ENCODE measurements at places on chromosomes 12 and 14.

- peak; percentile 59 for DNase-seq
Observed at GRCh38 chr14:68027276-68027675, 207.7 kb downstream of the RAD51B start.

DNA sequence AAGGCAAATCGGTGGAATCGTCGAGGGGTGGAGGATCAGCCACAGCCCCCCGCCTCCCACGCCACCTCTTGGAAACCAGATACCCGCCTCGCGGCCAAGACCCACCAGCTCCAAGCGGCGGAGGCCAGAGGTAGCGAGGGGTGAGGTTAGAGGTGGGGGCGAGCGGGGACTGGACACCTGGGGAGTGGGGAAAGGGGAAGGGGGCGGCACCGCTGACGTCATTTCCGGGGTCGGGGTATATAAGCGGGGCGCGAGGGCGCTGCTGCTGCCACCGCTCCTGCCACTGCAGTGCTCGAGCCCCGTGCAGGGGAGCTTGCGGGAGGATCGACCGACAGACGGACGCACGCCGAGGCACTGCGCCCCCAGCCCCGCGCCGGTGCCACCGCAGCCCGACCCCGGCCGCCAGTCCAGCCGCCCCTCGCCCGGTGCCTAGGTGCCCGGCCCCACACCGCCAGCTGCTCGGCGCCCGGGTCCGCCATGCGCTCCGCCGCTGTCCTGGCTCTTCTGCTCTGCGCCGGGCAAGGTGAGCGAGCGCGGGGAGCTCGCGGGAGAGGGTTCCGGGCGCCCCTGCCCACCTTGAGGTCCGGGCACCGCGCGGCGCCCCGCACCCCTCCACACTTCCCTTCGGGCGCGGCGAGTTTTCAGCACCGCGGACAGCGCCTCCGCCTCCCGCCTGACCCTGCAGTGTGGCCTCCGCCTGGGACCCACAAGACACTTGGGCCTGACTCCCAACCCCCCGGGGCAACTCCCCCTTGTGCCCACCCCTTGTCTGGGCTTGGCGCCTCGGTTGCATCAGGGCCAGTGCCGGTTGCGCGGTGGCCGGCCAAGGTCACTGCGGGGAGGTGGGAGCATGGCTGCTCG, at the start of gene CHGA:
CHGA (plus strand) TSS at position 268 of the 861 bp plus-strand sequence; CDS start at position 478, 210 bp downstream.
- DNase-seq, result no peak

DNA sequence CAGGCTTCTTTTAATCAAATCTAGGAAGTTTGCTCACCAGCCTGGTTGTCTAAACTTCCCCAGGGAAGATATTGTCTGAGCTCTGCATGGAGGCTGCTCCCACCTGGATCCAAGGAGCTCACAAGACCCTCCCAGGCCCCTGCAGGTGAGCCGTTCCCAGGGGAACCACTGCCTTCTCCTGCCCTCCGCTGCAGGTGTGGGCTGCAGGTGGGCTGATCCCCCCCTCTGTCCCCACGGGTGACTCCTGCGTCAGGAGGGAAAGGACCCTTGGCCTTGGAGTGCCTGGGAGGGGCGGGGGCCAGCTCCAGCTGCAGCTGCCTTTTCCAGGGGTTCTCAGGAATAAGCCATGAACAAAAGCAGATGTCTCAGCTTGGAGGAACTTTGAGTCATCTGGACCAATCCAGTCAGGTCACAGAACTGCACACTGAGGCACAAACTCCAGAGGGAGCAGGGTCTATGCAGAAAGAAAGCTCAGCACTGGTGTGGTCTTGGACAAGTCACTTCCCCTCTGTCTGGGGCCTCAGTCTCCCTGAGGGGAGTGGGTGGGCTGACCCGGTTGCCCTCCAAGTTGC, 246.6 kb upstream of the RTL1 start:
- DNase-seq, result no peak

DNA sequence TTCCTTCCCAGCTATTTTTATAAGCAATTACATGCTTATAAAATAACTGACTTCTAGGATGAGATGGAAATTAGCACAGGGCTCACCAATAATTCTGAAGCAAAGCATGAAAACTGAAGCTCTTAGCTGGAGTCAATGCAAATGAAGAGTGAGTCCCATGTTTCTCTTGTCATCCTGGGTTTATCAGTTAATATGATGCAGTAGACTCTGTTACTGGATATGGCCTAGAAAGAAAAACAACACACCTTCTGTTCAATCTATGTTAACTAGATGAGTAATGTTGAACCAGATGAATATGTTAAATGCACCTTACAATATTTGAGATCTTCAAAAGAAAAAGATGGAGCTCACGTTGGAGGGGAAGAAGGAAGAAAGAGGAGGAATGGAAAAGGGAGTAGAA, 229.4 kb downstream of the DUSP6 start:
- no peak for DNase-seq

GRCh38 chr14:66495218-66496098, 9.3 kb downstream of the CCDC196 start:
- DNase-seq, result no peak

GRCh38 chr14:105013150-105013785, 7.6 kb downstream of the CDCA4 start:
- DNase-seq, result no peak

DNA sequence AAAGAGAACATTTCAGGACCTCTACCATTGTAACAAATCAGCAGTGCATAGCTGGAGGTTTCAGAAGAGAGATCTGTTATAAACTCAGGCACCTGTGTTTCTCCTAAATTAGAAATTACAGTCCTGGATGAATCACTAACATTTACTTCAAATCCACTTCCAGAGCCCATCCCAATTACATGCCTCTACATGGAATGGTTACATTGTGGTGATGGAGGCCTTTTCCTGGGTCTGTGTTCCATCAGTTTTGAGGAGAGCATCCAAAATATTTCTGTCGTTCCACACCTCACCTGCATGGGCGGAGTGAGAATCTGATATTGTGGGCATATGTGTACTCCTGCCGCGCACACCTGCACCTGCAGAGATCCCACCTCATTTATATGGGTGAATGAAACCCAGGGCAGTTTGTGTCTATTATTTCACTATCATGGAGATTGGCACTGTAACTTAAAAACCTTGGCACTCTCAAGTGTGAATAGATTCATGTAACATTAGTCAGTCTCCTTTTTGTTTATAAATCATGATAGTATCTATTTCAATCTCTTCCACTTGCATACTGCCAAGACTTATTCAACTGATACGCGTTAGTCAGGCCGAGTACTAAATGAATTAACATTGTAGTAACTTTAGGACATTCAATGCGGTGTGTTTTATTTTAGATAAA, 215.1 kb upstream of the FAR2 start:
- DNase-seq, result no peak

GRCh38 chr12:51012570-51013236, 13.5 kb downstream of the SLC11A2 start:
- no peak for DNase-seq

- no peak for DNase-seq
Observed at GRCh38 chr12:61694214-61694613, 566.0 kb upstream of the USP15 start.

DNA sequence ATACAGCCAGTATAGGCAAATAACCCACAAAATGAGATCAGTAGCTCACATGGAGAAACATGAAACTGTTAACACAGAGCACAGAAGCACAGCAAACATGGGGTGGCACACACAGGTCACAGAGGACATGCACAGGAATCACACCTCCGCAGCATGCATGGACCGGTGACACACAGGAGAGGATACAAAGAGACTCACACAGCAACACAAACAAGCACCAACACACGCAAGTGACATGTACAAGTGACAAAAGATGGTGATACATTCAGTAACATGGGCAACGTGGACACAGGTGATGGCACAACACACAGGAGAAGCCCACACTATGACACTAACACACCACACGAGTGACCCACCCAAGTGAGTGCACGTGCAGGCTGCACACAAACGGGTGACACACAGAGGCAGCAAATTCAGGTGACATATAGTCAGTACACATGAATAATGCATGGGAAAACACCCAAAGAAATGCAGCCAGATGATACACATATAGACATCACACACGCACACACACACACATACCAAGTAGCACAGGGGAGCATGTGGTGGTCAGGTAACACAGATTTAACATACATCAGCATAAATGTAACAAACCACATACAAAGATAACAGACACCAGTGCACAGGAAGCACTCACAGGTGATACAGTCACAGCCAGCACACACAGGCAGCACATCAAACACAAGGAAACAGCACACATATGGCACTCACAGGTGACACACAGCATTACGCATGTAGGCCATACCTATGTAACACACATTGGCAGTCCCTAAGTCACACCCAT, 216.0 kb upstream of the SFSWAP start:
- no peak for DNase-seq

GRCh38 chr14:100611811-100612480, 24.7 kb upstream of the BEGAIN start:
- no peak for DNase-seq

GRCh38 chr14:50212726-50213125, 18.7 kb downstream of the SOS2 start:
- DNase-seq, result no peak

- no peak for DNase-seq
Observed at GRCh38 chr12:88556213-88556774, 24.0 kb downstream of the KITLG start.

GRCh38 chr14:93100570-93100969, 15.2 kb downstream of the ITPK1 start:
- DNase-seq, result no peak

GRCh38 chr14:71319666-71320065, 412.4 kb downstream of the PCNX1 start:
- DNase-seq, result no peak

GRCh38 chr14:53541411-53541810, 388.3 kb upstream of the DDHD1 start:
- no peak for DNase-seq

- no peak for DNase-seq
Observed at GRCh38 chr12:8156416-8156815, 399 bp upstream of the ZNF705A start.

DNA sequence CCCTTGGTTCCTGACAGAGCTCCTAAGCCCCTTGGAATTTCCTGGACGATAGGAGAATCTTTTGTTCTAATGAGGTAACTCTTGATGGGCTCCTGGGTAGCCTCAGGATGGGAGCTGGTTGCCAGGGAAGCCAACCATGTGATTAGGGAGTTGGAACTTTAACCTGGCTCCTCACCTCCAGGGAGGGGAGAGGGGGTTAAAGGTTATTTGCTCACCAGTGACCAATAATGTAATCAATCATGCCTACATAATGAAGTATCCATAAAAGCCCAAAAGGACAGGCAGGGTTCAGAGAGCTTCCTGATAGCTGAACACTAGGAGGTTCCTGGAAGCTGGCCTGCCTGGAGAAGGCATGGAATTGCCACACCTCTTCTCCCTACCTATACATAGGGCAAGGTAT, 6.2 kb upstream of the CNOT2 start:
- DNase-seq, result no peak

GRCh38 chr12:2566161-2566560, 228.6 kb upstream of the FKBP4 start:
- DNase-seq, result no peak

DNA sequence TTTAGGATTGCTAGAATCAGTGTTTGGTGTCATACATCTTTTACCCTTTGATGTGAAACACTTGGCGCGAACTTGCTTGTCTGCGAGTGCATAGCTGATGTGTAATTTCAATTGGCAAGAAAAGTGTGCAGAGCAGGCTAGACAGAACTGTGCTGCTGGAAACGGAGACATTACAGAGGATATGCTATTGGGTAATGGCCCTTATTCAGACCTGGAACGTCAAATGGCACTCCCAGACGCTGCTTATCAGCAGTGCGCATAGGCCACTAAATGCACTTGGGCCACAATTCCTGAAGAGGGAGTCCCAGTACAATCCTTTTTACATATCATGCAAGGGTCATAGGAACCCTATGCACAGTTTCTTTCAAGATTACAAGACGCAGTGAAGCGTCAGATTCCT, 15.7 kb upstream of the SLC10A1 start:
- DNase-seq, result no peak

GRCh38 chr14:20652996-20653975, 11.8 kb upstream of the OR6S1 start:
- DNase-seq, result no peak

- no peak for DNase-seq
Observed at GRCh38 chr12:119302451-119303080, 32.0 kb upstream of the CCDC60 start.

GRCh38 chr12:55974308-55974730, 441 bp downstream of the RAB5B start:
- DNase-seq, result no peak

DNA sequence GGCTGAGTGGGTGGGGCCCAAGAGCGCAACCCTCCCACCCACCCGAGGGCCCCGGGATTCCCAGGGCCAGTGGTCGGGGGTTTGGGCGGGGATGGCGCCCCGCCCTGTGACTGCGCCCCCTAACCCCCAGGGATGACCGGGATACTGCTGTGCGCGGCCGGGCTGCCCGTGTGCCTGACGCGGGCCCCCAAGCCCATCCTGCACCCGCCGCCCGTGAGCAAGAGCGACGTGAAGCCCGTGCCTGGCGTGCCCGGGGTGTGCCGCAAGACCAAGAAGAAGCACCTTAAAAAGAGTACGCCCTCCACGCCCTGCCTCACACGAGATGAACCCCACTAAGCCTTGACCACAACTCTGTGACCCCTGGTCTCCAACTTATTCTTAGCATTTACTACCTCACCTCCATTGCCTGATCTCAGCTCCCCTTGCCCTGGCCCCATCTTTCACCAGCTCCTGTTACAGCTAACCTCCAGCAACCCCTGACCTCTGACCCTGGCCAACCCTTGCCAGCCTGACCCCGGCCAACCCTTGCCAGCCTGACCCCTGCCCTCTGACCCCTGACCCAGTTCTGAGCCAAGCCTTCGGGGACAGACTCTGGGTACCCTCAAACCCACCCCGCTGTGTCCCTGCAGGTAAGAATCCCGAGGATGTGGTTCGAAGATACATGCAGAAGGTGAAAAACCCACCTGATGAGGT, 37.0 kb downstream of the DTX1 start:
- no peak for DNase-seq

- no peak for DNase-seq
Observed at GRCh38 chr12:104656383-104656782, 199.6 kb downstream of the CHST11 start.

DNA sequence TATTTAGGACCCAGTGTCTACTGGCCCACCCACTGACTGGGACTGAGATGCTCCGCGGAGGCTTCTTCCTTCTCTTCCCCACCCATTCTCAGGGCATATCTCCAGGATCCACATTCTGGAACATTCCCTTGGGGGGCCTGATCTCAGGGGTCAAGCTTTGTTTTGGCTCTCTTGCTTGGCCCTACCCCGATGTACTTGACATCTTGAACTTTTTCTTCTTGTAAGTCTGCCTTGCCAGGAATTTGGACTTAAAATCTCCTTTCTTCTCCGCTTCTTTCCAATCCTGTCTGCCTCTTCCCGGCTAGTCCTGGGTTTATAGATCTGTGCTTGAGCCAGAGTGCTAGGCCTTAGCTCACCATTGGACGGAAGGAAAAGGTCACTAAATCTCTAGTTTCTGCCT, 22.1 kb downstream of the DACT1 start:
- no peak for DNase-seq

GRCh38 chr12:50201987-50202521, 34.9 kb upstream of the CERS5 start:
- no peak for DNase-seq

- no peak for DNase-seq
Observed at GRCh38 chr14:51431033-51431709, 191.1 kb downstream of the TMX1 start.

GRCh38 chr12:127729381-127729780, 537.6 kb upstream of the TMEM132C start:
- DNase-seq, result no peak

- no peak for DNase-seq
Observed at GRCh38 chr14:66330916-66331315, 155.3 kb upstream of the CCDC196 start.
